Activated gamma-delta T cell treated with anti-CD3 and anti-CD28 coated beads, Interleukin-2, amount 50 U/mL, for 16 hours (primary cell): ENCODE measurements at places on chromosomes 7 and 10.

GRCh38 chr10:131644289-131644688 lies 256.5 kb upstream of the PPP2R2D start:
- DNase-seq: no peak

- no peak for DNase-seq
These were observed 7.0 kb downstream of the GPER1 start for GRCh38 chr7:1094870-1095269.

GRCh38 chr7:154503962-154504550 lies 451.9 kb downstream of the DPP6 start:
- no peak for DNase-seq

GRCh38 chr7:44971188-44971901 lies 7.5 kb downstream of the MYO1G start:
- no peak for DNase-seq

- no peak for DNase-seq
These were observed 6.1 kb downstream of the NPY start for GRCh38 chr7:24290004-24290641.

DNA sequence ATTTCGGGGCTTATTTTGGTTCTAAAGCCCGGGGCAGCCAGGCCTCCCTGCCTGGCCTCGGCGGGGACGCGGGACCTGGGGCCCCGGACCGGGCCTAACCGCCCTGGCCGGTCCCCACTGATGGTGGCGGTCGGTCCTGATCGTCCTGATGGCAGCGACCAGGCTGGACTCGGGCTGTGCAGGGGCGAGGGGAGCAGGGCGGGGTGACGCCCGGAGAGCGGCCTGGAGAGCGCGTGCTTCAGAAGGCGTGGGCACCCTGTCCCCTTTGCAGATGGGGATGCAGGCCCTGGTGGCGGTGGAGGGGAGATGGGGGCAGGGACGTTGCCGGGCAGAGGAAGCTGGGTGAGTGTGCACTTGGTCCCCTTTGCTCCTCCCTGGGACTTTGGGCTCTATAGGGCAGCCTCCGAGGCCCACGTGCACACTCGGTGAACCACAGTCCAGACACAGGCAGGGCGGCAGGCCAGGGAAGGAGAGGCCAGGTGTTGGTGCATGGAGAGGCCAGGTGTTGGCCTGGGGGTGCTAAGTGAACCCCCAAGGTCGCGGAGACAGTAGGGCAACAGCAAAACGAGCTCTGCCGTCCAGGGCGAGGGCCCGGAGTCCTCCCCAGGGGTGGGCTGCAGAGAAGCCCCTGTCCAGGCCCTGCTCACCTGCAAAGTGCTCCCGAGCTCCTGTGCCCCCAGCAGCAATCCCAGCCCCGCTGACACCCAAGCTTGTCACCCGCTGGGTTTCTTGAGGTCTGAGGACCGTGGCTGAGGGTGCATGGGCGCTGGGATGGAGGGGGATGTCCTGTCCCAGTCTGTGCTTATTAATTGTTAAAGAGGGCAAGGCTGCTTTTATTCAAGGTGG lies 42.4 kb upstream of the FAM20C start:
- no peak for DNase-seq

- DNase-seq: no peak
These were observed 234.4 kb upstream of the IMMP2L start for GRCh38 chr7:111796671-111797070.

DNA sequence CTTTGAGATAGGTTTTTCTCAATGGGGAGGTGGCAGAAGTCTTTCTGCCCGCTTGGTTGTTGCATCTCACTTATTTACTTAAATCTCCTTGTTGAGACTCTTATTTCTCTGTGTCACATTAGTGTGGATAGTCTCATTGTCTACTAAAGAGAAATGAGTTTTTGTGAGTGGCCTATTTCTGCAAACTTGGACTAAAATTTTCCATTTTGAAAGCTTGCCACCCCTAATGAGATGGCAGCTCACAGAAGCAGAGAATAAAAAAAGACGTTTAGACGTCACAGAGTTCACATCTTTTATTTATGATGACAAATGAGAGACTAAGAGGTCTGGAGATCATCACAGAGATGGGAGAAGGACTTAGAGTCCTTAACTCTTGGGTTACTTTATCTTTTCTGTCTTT lies 262.7 kb upstream of the PHYHIPL start:
- no peak for DNase-seq

DNA sequence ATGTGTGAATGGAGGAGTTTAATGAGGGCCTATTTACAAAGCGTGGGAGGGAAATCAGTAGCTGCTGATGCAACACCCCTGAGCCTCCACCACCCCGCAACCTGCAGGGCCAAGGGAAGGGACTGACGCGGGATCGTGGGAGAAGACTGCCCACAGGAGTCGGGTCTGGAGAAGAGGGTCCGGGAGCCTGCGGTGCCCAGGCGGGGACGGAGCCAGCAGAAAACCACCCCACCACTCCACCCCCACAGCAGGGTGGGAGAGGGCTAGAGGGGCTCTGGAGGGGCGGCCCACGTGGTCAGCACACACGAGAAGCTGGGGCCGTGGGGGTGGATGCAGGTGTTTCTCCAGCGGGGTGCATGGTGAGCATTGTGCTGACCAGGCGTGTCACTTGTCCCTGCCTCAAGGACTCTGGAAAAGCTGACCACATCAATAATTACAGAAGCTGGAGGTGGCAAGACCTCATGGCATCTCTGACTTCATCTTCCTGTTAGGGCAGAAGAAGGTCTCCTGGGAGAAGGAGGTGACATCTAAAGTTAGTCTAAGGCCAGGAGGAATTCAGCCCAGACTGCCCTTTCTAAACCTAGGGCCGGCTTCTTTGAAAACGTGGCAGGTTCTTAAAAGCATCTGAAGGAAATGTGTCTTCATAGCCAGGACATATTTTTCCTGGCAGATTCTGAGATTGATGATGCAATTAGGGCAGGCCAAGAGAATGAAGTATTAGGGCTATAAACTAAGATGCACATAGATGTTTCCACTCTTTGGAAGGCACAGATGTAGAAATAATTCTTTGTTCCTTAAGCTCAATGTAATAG lies 150.9 kb downstream of the RGS10 start:
- no peak for DNase-seq

DNA sequence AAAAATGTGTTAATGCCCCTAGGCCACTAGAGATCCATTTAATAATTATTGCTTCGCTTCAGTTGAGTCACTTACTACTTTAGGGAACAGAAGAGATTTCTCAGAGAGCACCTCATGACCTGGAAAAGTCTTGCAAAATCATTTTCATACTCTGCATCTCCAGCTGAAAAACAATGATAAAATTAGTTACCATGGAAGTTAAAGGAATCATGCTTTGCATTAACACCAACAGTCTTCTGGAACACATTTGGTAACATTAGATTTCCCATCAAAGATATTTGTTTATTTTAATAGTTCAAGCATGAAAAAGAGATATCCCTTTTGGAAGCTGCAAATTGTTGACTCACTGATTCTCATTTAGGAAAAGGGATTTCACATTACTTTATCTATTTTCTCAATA lies 1.8 kb upstream of the STEAP2 start:
- DNase-seq: no peak

GRCh38 chr7:107642501-107642900 lies 18.1 kb upstream of the SLC26A4 start:
- DNase-seq: no peak

DNA sequence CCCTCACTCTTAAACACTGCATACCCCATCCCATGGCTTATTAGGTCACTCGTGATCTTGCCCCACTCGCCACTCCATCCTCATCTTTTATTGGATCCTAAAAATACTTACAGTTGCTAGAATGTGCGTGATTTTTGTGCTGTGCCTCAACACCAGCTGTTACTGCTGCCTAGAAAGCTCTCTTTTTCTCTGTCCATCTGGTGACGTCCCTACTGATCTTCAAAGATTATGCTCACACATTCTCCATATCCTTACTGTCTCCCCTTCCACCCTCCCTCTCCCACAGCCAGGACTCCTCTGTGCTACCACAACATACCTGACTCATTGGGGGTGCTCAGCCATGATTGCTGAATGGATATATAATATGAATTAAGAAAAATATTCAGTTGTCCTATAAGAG lies 42.0 kb downstream of the CDK6 start:
- DNase-seq: no peak

GRCh38 chr10:77744245-77744644 lies 106.6 kb upstream of the KCNMA1 start:
- no peak for DNase-seq

DNA sequence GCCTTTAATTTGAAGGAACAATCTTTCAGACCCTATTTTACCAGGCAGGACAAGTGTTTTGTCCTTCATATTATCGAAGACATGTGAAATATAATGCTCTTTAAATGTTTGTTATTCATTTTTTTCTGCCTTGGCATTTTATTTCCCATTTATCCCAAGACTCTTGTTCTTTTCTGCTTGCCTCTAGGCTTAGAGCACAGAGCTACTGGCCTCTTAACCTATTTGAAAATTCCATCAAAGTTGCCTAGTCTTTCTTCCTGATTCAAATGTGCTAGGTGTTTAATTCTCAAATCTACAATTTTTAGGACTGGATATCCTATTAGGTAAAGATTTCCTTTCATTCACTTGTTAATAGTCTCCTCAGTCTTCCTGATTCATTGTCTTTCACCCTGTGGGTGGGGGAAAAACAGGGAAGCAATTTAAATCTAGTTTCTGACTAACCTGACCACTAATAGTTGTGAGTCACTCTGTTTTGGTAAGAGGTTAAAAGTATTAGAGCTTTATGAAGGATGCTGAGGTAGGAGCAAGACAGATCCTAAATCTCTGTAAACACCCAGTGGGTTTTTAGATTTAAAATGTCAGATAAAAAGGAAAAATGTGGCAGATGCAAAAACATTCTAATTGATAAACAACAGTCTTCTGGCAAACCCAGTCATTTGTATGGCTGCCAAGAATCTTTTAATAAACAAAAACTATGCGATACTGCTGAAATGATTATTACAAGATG lies 1.5 kb downstream of the LIPK start:
- no peak for DNase-seq

- no peak for DNase-seq
These were observed 250.1 kb downstream of the ABCA13 start for GRCh38 chr7:48421357-48421756.

DNA sequence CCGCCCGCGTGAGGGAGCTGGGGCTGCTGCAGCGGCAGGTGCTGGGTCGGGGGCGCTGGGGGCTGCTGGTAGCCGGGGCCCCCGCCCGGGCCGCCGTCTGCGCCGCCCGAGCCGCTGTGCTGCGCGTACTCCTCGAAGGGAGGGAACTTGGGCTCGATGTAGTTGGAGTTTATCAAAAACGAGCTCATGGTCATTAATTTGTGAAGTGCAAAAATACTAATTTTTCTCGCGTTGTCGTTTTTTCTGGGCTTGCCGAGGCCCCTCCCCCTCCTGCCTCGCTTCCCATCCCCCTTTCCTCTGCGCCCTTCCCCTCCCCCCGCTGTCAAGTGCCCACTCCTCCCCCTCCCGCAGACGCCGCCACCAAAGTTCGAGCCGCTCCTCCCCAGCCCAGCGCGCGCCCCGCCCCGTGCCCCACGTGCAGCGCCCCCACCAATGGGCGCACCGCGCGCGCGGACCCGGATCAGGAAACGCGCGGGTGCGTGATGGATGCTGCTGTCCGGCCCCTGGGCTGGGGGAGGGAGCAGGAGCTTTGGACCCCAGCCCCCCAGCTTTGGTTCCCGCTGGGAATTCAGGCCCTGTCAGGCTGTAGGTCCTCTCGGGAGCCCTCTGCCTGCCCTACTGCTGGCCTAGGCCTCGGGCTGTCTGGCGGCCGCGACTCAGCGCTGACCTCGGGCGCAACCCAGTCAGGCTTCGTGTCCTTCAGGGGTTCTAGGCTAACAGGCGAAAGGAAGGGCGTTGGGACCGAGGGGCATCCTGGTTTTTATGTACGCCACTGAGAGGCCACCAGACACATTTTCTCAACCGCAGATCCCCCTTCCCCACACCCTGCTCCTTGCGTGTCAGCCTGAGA lies at the start of gene HOXA4:
TSS of gene HOXA4 (minus strand) at position 218 of the 850 bp plus-strand sequence. CDS start at position 194, 24 bp downstream.
- DNase-seq: peak; percentile 53
